SW480 (cell line): ENCODE measurements at places on chromosomes 2 and 18.
A peak's percentile ranks its signal among the peaks of the same experiment; 100 is the strongest.

- peak; percentile 13 for DNase-seq
These were observed 5.2 kb upstream of the C18orf63 start for GRCh38 chr18:74310411-74310810.

- no peak for DNase-seq
These were observed 1.0 kb upstream of the REV1 start for GRCh38 chr2:99490623-99491461.

DNA sequence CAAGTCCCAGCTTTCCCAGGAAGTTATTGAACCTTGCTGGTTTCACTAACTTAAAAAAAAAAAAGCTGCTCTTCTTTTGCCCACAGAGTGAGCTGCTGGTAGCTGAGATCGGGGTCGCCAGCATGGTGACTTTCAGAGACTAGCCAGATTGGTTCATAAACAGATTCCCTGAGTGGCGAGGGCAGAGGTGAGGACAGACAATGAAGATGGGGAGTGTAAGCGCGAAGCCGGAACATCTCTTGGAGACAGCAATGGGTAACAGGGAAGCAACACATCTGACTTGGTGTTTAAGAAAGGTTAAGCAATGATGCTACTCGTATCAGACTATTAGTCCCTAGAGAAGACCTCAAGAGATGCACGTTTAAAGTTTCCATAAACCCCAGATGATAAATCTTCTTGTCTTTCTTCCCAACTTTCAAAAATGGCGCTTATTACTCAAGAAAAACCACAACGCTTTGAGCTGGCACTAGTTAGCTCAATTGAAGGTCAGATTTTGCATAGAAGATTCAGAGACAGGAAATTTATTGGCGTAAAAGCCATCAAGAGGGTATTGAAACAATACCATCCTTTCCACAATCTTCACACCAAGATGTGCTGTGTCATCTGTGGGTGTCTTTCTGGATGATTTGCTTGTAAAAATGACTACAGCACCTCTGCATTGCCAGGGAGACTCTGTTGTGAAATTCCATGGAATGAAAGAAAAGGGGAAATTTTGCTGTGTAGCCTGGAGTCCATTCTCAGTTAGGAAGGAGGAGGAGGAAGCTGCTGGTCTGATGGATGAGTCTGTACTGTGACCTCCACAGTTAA lies 193.1 kb upstream of the CXCR4 start:
- no peak for DNase-seq

DNA sequence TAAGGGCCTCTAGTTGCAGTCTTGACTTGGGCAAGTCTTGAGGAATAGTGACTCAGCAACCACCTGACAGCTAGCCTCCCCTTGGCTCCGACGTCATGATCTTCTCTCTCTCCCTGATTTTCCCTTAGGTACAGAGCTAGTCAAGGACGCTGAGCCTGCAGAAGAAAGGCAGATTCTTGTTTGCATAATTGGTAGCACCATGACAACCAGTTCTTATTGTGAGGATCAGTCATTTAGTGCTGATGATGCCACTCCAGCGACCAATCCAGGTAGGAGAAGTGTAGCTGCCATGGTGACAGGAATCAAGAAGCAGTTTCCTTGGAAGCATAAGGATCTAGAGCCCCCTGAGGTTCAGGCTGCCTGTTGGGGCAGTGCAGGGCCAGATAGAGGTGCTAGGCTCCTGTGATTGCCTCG lies 2.8 kb upstream of the RESP18 start:
- DNase-seq = no peak

DNA sequence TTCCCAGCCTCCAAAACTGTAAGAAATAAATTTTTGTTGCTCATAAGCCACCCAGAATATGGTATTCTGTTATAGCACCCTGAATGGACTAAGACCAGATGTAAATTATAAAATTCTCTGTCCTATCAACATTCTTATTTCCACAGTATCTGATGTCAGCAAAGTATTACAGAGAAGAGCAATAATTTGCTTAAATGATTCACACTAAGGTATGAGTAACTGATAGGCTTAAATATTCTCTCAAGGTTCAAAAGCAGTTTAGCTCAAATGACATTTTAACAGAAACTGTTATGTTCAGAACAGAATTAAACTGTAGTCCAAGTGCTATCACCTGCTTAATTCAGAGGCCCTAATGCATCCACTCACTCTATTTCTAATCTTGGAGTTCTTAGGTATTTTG lies 12.8 kb downstream of the SESTD1 start:
- DNase-seq = no peak

GRCh38 chr18:79904357-79905147 lies 46.9 kb downstream of the SLC66A2 start:
- DNase-seq = no peak

DNA sequence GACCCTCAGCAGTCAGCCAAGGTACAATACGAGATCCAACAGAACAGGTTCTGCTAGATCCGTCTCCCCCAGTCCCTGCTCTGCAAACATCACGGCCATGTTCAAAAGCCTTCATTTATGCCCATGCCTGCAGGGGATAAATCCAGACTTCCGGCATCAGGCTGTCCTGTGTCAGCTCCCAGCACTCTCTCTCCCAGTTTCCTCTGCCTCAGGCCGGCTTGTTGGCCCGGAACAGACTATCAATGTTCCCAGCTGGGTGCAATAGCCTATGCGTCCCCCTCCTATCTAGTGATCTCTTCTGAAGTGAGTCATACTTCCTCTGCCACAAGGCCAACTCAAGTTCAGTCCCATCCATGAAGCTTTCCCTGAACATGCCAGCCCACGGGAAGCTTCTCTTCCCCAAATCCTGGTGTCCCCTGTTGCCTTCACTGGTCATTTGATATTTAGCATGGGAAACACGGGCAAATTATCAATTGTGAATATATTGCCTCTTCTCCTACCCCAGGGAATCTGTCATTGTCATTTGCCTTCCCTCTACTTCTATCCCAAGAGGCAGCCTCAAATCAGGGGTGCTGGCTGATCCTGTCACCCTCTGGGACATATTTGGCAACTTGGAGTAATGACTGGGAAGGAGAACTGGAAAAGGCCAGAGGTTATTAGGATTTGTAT lies 51.1 kb downstream of the CAPN13 start:
- peak; percentile 52 for DNase-seq

GRCh38 chr18:12608301-12608700 lies 49.6 kb downstream of the SPIRE1 start:
- no peak for DNase-seq

DNA sequence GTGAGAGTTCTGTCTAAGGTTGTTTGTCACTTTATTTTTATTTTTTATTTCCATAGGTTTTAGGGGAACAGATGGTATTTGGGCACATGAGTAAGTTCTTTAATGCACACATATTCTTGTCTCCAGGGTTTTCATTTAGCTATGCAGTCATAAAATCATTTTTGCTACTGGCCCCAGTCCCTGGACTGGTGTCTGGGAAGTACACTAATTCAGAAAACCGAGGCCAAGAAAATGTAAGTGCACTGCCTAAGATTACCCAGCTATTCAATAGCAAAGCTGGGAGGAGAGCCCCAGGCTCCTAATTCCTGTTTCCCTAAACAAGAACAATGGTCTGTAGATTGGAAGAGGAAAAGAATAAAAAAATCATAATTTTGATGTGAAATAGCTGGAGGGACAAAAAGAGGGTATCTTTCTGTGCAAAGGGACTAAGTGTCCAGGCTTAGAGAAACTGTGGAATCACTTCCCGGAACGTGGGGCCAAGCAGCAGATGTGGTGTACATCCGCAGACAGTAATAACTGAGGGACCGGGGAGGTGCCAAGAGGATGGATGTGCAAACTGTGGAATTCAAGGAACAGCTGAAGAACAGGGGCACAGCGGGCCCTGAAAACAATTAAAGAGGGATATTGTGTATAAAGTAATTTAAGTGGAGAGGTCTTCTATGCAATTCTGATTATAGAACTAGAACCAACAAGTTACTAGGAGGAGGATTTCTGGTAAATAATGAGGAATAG lies 236.3 kb downstream of the ACKR3 start:
- no peak for DNase-seq

GRCh38 chr2:24919037-24919505 lies 966 bp downstream of the ADCY3 start:
- peak; percentile 91 for DNase-seq

- no peak for DNase-seq
These were observed 99.0 kb downstream of the CPS1 start for GRCh38 chr2:210655229-210655975.

DNA sequence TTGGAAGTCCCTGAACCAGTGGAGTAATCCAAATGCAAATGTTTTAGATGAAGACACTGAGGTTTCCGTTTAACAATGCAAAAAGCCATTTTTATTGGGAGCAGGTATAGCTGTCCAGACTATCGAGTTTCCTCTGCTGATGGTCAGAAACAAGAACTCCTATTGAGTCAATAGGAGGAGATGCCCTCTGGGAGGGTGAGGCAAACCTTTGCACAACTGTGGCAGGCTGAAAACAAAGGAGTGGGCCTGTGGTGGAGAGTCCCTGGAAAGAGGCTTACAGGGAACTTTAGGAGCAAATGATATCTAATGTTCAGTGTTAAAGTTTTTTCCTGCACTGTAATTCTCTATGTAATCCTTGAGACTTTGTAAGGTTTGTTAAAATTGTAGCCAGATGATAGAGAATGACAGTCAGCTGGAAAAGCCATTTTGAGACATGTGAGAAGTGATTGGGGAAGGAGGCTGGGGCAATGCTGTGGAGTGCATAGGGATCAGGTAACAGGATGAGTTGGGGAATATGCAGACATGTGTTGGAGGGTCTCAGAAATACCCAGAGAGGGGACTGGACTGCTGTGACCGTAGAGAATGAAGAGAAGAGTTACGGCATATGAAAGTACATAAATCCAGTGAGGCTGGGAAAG lies 15.1 kb upstream of the EML4 start:
- DNase-seq = no peak

DNA sequence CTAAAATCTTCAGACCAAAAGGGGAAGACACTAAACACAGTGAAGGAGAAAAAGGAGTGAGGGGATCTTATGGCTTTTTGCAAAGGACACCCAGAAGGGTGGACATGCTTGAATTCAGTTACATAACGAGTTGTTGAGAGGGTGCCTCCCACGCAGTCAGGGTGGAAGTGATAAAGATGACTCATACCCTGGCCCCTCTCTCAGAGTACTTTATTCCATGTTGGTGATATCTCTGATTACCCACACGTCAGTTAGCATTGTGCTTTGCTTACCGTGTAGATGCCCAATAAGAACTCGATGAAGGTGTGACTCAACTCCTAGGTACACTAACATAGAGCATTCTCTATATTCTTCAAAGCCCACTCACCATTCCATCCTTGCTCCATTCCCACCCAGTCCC lies 44.4 kb downstream of the EN1 start:
- DNase-seq = peak; percentile 33

DNA sequence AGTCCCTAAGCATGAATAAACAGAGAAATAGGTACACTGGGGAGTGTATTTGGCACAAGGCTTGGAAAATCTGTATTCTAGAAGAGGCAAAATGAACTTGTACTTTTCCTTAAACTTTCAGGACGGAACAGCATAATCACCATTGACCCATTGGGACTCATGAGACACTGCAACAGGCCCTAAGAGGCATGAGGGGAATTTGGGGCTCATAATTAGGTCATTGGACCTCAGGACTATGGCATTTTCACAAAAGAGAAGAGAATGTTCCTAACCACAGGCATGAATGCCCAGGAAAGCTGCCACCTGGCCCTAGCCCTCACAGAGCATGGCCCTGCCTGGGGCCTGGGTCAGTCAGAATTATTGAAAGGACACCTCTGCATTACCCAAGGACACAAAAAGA lies 67.9 kb upstream of the PIK3C3 start:
- no peak for DNase-seq

DNA sequence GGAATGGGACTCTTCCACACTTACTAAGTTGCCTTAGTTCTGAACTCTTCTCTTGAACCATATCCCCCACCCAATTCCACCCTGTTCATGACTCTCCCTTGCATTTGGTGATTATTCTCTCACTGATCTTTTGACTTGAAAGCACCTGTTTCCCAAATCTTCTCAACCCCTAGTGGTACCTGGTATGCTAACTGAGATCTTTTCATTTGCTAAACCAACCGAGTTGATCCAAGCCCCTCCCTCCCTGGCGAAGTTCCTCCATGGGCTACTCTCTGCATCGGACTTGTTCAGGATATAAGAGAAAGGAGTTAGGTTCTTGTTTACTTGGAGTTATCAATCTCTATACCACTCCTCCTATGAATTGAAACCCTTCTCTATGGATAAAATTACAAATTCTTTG lies 593.5 kb downstream of the BCL11A start:
- no peak for DNase-seq

GRCh38 chr18:3597409-3598357 lies 147.7 kb downstream of the TGIF1 start:
- DNase-seq = no peak

DNA sequence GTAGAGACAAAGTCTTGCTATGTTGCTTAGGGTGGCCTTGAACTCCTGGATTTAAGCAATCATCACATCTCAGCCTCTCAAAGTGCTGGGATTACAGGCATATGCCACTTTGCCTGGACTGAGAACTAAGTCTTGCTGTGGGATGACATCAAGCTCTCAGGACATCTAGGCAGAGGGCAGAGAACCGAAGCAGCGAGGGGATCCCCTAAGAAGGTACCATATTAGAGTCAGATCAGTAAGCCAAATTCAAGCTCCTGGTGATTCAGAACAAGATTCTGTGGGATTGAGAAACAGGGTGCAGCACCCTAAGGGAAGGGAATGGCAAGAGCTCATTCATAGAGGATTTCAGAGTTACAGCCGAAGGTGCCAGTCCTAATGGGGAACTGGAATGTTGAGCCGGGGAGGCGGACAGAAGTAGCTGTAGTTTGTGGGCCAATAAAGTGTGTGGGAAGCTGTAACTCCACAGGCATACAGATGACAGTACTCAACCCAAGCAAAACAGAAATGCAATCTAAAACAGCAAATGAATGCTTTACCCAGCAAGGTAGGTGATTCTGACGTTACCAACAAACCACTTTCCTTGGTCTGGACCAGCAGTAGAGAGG lies 30.9 kb downstream of the EPHA4 start:
- DNase-seq = no peak

GRCh38 chr2:129205766-129206165 lies 773.7 kb upstream of the RAB6C start:
- DNase-seq = no peak

DNA sequence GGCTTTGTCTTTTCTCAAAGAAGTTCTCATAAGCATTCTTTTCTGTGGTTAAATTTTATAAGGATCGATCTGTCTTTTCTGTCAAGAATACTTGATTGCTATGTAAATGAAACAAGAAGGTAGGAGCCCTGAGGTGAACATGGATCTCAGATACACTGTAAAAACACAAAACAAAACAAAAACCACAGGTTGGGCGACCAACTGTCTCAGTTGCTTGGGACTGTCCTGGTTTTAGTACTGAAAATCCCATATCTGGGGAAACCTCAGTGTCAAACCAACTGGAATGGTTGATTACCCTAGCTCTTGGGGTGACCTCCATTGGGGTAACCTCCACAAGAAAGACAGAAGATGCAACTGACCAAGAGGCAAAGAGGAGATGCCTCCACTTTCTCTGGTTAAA lies 55.8 kb upstream of the TMEM178A start:
- no peak for DNase-seq
